ENCODE measurements at places on chromosomes 1 and 21.
A peak's percentile ranks its signal among the peaks of the same experiment; 100 is the strongest.

DNA sequence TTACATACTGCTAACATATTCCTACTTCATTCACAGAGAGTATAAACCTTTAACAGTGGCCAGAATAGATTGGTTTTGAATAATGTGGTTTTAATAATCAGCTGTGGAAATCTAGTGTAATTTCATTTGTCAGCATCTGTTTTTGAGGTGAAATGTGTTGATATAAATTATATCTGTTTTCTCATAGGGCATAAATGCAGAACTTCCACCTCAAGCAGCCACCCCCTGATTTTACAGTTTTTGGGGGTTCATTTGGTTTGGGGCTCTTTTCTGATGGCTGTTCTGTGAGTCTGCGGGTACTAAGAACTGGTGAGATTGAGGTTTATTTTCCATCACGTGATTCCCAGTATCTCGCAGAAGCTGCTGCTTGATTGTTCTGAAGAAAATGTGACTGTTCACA, 23.2 kb downstream of the EDARADD start:
- no peak for DNase-seq

DNA sequence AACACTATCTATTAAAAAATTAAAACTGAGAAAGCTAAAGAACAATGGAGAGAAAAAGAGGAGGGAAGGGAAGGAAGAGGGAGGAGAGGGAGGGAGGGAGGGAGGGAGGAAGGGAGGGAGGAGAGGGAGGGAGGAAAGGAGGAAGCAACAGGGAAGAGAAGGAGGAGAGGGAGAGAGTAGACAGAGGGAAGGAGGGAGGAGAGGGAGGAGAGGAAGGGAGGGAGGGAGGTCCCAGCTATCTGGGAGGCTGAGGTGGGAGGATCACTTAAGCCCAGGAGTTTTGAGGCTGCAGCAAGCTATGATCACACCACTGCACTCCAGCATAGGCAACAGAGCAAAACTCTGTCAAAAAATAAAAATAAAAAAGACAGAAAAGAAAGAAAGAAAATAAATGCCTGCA, 16.5 kb downstream of the ZBTB17 start:
- no peak for DNase-seq

DNA sequence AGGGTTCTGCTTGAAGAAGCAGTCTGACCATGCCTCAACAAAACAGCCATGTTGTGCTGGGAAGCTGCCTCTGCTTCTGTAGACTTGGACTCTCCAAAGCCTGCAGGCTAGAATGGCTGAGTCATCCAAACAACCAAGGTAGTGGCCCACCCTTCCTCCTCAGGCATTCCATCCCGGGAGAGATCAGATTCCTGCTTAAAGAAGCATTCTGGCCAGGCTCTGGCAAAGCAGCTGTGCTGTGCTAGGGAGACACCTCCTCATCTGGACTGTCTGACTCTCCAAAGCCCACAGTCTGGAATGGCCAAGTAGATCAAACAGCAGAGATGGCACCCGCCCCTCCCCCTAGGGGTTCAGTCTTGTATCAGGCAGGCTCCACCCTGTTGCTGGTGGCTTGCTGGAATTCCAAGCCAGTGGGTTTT, 38.3 kb upstream of the F3 start:
- DNase-seq = no peak

DNA sequence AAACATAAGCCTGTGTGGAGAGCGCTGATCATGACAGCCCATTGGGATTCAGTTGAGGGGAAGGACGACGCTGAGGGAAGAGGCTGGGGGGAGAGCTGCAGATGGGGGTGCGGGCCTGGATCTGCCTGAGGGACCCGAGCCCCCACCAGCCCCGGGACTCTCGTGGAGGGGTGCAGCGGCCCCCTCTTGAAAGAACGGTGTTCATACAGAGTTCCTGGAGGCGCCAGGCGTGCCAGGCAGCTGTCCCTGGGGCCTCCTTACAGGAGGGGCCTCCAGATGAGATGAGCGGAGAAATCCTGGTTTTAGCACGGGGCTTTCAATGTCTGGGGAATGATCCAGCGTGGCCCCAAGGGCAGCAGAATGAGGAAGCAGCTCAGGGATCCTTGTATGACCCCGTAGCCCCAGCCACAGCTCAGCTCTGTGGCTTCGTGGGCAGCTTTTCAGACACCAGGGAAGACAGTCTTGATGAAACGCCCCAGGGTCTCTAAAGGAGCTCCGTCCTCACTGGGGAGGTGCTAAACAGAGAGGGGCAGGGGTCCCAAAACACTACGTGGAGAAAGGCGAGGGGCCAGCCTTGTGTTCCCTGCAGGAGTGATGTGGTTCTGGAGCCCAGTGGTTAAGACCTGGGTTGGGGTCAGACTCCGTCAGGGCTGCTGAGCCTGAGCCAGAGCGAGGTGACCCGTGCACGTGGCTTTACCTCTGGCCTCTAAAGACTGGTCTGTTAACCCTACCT, 7.2 kb upstream of the DSCAM start:
- no peak for DNase-seq

DNA sequence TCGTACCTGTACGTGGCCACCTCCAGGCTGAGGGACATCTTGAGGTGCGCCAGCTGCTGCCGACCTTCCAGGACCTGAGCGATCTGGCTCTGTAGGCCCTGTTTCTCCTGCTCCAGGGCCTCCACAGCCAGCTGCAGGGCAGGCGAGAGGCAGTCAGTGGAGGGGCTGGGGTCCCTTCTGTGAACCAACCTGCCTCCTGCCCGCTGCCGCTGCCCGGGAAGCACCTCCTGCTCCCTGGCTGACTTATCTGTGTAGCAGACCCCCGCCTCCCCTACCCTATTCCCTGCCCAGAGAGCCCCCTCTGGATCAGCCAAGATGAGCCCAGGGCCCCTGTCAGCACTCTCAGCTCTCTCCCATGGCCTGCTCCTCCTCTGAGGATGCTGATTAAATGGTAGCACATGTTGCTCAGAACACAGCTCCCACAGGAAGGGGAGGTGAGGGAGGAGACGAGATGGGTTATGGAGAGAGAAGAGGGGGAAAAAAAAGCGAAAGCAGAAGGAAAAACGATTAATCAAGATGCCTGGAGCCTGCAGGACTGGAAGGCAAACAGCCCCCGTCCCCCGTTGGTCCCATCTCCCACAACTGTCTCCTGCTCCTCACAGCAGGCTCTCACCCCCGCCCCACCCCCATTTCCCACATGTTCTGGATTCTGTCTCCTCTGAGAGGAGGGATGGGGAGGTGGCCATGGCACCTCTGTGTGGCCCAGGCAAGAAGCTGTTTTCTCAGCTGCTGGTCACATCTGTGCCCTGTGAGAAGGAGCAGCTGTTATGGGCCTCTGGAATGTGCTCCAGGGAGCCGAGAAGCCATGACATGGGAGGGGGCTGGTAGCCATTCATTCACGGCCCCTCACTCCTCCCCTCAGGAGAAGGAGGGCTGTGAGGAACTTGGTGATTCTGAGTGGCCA, 1.7 kb downstream of the NES start:
- DNase-seq = no peak

- DNase-seq = no peak
Measured at GRCh38 chr1:158013840-158014730, 20.6 kb downstream of the KIRREL1 start.

GRCh38 chr1:98210064-98210463, 289.2 kb upstream of the DPYD start:
- no peak for DNase-seq

GRCh38 chr1:226535666-226536065, 12.9 kb upstream of the STUM start:
- no peak for DNase-seq

DNA sequence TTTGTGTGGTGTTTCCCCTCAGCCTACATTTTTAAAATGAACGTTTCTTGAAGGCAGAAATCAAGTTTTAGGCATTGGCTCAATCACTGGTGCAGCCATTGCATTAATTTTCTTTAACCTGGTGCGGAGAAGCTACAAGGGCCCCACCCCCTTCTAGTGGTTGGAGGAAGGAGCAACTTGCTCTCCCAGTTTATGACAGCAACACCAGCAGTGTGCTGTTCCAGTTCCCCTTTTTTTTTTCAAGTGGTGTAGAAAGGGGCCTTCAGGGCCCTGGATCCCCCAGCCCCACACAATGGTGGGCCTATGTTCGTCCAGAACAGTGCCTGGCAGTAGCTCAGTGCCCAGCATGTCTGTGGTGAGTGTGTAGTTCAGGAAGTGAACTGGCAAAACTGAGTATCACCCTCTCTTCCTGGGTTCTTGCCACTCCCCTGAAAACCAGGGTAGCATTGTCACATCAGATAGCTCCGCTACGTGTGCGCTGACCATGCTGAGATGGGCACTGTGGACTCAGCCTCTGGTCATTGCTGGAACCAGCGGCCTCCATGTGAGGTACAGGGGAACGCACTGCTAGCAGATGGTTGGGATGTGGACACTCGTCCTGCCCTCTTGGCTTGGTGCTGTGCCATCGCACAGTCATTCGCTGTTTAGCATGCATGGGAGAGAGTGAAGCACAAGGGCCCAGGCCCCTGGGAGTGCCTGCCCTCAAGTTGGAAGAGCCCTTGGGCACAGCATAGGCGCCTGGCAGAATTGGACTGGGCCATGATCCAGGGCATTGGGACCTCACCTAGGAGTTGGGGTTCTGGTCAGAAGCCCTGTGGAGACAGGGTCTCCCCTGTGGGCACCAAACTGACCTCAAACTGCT, 7.2 kb downstream of the ARF1 start:
- no peak for DNase-seq

GRCh38 chr1:200738949-200739651, 407 bp downstream of the CAMSAP2 start:
- DNase-seq = peak; percentile 21

DNA sequence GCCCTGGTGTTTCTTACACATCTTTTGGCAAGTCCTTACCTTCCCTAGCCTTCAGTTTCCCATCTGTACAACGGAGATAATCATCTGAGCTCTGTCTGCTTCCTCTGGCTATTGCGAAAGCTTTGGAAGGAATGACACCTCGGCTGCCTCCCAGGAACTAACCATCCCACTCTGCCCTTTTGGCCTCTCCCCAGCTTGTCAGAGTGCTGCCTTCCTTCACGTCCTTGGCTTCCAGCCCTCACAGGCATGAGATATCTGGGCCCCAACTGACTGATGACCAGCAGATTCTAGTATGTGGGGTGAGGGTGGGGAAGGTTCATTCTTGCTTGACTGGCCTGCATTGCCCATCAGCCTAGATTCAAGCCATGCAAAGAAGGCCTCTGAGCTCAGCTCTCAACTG, 253.1 kb upstream of the FGGY start:
- no peak for DNase-seq

- no peak for DNase-seq
Measured at GRCh38 chr1:111833334-111833733, 77.6 kb downstream of the DDX20 start.

GRCh38 chr1:216113181-216113580, 310.1 kb downstream of the USH2A start:
- no peak for DNase-seq

DNA sequence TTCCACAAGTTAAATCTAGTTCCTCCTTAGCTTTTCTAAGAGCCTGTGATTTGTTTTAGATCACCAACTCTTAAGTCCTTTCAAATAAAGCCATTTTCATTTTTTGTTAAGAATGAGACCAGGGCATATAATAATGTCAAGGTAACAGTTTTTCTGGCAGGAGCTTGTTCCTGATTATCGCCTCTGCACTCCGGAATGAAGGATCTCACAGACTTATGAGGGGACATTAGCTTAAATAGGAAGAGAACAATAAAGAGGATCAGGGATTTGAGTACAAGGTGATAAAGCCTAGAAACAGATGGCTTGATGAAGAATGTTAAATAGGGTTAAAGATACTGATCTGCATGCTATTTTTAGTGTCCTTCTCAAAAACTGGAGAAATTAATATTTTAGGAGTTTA, 13.6 kb upstream of the OTUD7B start:
- DNase-seq = no peak

GRCh38 chr1:46490656-46491442, 1.2 kb downstream of the DMBX1 start:
- no peak for DNase-seq

- DNase-seq = no peak
Measured at GRCh38 chr1:77282187-77282865, 507 bp downstream of the AK5 start.

DNA sequence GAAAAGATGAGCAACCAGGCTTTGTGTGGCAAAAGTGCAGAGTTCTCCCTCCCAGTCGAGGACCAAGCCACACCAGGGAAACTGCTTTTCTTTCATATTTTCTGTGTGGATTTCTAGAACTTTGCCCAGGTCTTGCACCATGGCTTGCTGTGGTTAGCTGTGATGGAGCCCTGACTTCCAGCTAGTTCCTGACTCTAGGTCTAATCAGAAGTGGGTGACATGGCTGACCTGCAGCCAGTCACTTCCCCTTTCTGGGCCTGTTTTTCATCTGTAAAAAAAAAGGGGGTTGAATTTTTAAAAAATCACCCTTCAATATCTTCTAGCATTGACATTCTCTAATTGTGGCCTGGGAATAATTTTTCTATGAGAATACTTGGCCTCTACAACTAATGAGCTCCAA, 491.2 kb upstream of the USP24 start:
- no peak for DNase-seq

DNA sequence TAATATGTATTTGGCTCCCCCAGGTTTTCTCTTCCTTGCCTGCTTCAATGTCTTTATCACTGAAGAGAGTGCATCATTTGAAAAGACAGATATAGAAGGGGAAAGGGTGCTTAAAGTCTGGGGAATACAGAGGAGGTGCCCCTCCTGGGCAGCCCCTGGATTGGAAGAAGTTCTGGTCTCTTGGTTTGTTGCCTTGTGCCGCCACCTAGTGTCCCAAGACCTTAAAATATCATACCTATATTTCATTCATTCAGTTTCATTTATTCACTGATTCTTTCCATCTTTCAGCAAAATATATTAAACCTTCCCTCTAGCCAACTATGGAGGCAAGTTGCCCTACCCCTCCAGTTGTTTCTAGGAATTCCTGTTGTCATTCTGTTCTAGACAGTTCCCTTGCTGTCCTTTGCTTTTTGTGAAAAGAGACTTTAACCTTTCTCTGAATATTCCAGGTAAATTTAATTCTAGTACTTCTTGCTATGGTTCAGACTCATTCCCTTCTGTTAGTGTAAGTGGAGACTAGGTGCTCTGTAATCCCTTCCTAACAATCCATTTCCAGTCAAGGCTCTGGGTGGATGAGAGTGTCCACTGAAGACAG, 56.1 kb downstream of the MEF2D start:
- DNase-seq = no peak

- peak; percentile 34 for DNase-seq
Measured at GRCh38 chr1:54081306-54082270, 28.2 kb downstream of the TCEANC2 start.

DNA sequence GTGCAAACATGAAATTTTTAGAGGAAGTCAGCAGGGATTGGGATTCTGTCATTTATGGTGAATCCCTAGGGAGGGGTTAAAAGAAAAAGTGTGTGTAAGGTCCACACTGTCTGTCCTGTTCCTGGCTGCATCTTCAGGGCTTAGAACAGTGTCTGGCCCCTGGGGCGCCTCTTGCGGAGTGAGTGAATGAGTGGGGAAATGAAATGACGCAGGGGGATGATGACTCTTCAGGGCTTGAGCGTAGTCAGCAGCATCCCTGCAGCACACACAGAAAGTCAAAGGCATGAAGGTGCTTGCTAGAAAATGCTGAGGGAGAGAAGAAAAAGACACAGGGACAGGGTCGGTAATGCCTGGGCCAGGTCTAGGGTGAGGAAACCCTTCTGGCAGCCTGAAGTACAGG, 57.8 kb downstream of the PGBD5 start:
- no peak for DNase-seq

GRCh38 chr1:221715321-221716169, 26.3 kb downstream of the DUSP10 start:
- DNase-seq = no peak

- DNase-seq = no peak
Measured at GRCh38 chr1:178461701-178462100, 35.1 kb downstream of the CLEC20A start.

- DNase-seq = no peak
Measured at GRCh38 chr1:215133532-215133931, 51.0 kb downstream of the KCNK2 start.

Data from memory B cell (primary cell).